Stimulated activated CD8-positive, alpha-beta memory T cell treated with anti-CD3 and anti-CD28 coated beads, Interleukin-4, amount 100 ng/mL, for 1 hour (primary cell): ENCODE measurements at places on chromosomes 5 and 9.

- DNase-seq = no peak
Observed at GRCh38 chr5:124740071-124740470, 6.4 kb downstream of the ZNF608 start.

GRCh38 chr5:139958432-139959148 is 84.5 kb downstream of the NRG2 start:
- no peak for DNase-seq

DNA sequence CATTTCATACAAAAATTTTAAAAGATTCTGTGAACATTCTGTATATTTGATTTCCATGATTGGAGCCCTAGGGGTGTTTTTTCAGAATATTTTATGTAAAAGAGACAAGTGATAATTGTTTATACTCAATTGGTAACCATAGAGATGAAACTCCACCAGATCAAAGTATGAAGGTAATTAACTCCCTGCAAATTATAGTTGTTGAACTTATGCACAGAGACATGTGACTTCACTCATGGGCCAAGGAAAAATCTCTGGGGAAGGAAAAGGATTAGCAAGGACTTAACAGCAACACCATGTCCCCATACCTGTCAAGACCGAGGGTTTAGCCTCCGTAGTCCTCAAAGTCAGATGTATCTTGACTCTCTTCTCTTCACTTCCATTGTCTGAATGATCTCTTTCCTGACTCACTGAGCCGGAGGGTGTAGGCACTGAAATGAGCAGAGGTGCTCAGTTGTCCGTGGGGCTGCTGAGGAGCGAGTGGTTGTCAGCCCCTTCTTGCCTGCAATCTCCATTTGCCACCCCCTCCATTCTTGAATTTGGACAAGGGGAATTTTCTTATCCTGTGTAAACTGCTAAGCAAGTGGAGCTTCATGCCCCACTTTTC is 17.5 kb upstream of the CXCL14 start:
- no peak for DNase-seq

DNA sequence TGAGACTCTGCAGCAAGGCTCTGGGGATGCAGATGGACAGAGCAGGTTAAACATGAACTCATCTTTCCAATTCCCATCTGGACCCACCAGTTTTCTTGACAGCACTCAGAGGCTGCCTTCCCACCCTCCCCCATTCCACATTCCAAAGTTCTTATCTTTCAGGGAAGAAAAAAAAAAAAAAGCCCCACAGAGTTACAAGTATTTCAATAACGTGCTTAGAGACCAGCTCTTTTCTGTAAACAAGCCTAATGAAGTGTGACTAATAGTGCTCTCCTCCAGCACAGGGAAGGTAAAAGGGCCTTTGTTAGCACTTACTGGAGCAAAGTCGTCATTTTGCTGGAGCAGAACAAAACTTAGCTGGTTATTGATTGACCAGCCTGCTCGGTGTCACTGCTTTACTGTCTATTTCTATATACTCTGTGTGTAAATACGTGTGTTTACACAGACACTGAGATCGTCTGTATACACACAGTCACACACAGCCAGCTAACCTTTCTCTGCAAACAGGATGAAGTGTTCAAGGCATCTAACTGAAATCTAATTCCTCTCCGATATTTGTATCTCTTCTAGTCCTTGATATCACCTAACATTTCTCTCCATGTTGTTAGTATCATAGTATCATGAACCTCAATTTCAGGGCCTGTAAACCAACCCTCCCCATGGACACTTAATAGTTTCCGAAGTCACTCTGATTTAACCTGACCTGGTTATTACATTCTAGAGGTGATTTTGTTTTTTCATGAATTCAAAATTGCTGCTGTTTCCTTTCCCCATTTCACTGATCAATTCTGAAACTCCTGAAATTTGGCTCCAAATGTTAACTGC is 84.9 kb downstream of the ZNF608 start:
- no peak for DNase-seq

DNA sequence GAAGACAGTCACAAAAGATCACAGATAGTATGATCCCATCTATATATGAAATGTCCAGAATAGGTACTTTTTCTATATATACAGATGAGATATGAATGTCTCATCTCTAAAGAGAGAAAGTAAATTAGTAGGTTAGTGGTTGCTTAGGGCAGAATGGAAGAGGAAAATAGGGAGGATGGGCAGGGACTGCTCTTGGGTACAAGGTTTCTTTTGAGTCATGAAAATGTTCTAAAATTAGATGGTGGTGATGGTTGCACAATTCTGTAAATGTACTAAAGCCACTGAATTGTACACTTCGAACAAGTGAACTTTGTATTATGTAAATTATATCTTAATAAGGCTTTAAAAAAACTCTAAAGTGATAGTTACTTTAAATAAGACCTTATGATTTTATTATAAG is 59.6 kb upstream of the GRAMD2B start:
- DNase-seq = no peak

DNA sequence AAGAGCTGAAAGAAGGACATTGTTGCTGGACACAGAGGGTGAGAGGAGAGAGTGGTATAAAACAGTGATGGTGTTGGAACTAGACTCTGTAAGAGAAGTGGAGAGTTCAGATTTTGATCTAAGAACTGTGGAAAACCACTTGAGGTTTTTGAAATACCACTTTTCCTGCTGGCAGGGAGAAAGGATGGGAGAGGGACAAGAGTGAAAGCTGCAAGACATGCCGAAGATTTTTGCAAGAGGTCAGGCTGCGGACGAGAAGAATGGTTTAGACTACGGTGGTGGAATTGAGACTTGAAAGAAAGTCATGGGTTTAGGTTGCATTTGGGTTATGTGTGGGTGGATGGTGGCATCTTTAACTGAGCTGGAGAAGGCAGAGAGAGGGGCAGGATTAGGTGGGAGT is 202.2 kb upstream of the RPS23 start:
- DNase-seq = no peak

DNA sequence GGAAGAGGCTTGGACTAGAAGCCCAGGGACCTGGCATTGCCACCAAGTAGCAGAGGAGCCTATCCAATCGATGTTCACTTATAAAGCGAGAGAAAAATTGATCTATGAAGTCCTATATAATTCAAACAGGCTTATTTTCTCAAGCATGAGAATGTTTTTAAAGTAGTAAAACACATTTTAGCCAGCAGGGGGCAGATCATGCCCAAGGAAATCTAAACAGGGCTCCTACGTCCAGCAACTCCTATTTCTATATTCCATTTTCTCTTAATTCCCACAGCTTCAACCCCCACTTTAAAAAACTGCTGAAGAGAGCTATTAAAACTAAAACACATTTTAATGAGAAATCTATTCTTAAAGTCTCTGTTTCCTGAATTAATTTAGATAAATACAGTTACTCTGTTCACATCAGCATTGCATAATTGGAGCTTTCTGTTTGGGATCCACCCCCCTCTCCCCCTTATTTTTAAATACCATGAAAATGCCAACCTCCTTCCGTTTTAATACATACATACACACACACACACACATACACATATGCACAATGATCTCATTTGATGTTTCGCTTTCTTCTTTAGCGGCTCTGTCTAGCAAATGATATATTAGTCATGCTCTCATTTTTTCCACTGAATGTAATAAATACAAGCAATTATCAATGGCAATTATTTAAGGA is 144.9 kb downstream of the MYO10 start:
- no peak for DNase-seq

- no peak for DNase-seq
Observed at GRCh38 chr5:179271821-179272325, 73.4 kb downstream of the ADAMTS2 start.

GRCh38 chr5:59390989-59391388 is 502.5 kb downstream of the PDE4D start:
- DNase-seq = no peak

- DNase-seq = no peak
Observed at GRCh38 chr5:157511651-157512644, 51.9 kb downstream of the NIPAL4 start.

- DNase-seq = no peak
Observed at GRCh38 chr5:24167806-24168205, 477.0 kb downstream of the CDH10 start.

GRCh38 chr5:15695215-15695731 is 195.3 kb downstream of the FBXL7 start:
- no peak for DNase-seq

- DNase-seq = no peak
Observed at GRCh38 chr9:78143281-78144007, 92.4 kb upstream of the CEP78 start.

- DNase-seq = no peak
Observed at GRCh38 chr9:95449016-95449415, 67.8 kb downstream of the PTCH1 start.

DNA sequence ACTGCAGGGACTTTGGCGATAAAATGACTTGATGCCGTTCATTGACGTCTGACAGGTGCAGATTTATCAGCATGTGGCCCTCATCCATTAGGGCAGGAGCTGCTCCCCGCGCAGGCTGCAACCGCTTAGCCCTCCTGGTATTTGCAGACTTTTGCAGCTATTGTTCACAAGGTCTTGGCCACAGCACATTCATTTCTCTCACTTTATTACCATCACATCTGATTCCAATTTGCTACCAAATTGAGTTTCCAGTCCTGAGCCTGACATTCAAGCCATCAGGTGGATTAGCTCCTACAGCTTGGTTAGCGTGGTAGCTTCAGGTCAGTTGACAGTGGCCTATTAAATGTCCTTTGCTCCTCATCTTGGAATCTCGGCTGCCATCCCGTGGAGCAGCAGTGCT is 299.2 kb downstream of the CD180 start:
- DNase-seq = no peak

DNA sequence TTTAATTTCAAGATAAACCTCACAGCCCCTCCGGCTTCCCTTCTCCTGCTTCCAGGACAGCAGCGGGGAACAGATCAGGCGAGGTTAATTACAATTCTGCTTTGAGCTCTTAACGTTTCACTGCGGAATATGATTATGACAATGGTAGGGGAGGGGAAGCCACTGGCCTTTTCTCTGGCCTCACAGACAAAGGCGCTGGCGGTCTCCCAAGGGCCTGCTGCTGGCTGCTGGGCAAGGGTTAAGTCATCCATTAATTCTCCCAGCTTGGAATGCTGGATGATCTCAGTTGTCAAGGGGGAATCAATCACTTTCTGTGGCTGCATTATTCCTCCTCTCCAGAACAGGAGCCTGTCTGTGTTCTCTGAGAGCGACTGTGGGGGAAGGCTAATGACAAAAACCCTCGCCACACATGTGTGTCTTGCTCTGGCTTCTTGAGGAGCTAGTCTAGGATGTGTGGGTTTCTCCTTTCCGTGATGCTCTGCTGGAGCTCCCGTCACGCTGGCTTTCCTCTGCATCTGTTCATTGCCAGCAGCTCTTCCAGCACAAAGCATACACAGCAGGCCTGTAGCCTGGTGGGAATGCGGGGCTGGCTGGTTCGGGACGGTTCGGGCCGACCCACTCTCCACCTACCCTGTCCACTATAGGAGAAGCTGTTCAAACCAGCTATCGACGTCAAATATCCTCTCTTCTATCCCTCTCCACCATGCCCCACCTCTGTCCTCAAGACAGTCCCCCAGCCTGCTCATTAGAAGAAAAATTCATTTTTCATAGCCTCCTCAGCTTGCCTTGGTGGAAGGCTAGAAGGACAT is 82.8 kb downstream of the DCP2 start:
- no peak for DNase-seq

DNA sequence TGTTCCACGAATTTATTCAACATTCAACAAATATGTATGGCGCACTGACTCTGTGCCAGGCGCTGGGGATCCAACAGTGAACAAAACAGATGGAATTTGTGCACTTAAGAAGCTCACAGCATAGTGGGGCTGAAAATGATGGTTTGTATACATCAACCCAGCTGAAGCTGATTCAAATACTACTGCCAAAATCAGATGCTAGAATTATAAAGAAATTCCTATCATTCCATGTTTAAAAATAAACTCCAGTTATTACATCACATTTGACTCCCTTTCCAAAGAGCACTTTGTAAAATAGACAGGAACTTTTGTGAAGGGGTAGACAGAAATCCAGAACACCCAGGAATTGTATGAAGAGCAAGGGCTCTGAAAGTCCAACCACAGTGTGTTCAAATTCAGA is 54.1 kb downstream of the ZNF608 start:
- no peak for DNase-seq

GRCh38 chr5:7422316-7423106 is 26.6 kb downstream of the ADCY2 start:
- DNase-seq = no peak

- no peak for DNase-seq
Observed at GRCh38 chr9:6822696-6823095, 64.9 kb downstream of the KDM4C start.

- DNase-seq = no peak
Observed at GRCh38 chr9:77022783-77023440, 3.5 kb downstream of the FOXB2 start.

DNA sequence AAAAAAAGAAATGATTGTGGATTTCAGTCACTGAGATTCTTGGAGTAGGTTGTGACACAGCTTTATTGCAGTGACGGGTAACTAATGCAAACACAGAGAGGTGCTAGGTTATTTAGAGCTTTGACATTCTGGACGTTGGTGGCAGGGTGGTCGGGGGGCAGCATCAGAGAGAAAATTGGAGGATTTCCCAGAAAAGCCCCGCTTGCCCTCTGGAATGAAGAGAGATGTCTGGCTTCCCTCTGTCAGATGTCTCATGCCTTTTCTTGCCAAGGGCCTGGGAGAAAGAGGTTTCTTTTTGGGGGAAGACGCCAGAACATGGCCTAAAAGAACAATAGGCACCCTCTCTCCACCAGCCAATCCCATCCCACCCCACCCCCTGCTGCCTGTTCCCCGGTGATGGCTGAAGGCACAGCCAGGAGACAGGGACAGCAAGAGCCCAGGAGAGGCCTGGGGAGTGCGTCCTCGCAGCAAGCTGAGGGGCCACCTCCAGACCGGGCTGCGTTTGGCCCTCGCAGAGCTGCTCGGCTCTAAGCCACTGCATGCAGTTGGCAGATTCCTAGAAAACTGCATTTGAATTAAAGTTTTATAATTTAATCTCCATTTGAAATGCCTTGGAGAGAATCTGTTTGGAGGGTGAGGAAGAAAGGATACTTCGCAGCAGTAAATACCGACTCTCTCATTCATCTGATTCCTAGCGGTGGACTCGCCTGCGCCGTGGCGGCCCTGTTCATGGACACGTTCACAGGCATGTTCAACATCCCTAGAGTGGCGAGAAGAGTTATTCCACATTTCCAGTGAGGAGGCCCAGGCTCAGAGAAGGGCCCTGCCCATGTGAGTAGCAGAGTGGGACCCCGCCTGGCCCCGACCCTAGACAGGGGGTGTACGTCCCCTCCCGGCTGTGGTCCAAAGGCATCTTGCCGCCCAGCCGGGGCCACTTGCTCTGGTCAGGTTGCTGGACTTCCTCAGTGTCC is 55.7 kb downstream of the TSPAN17 start:
- DNase-seq = no peak

GRCh38 chr9:3948826-3949556 is 350.9 kb downstream of the GLIS3 start:
- no peak for DNase-seq

- no peak for DNase-seq
Observed at GRCh38 chr5:112012104-112012503, 255.1 kb upstream of the NREP start.
